ENCODE measurements at places on chromosomes 2 and 18. TPM values are rescaled to one million over a fixed set of nuclear protein-coding genes. Genes with fewer than 3 reads are reported as not detected.

Gene IL36G
- not detected for total RNA-seq

Gene MTLN
- 61.5 TPM for total RNA-seq

Gene PKP4
- 142 TPM for total RNA-seq

Gene PPP4R3B
- 64.8 TPM for total RNA-seq

Gene MBP
- 78.7 TPM for total RNA-seq

Gene SERPINB8
- 22.0 TPM for total RNA-seq

Gene NRBP1
- total RNA-seq: 71.7 TPM

Gene NOSTRIN
- total RNA-seq: 31.4 TPM

Gene DSC2
- total RNA-seq: 5.1 TPM

Gene GALNT5
- 0.29 TPM for total RNA-seq

Gene CCDC102B
- 9.1 TPM for total RNA-seq

Gene ST8SIA3
- total RNA-seq: not detected

Gene PSD4
- total RNA-seq: 55.1 TPM

Gene INHBB
- total RNA-seq: 10.8 TPM

Gene GRHL1
- total RNA-seq: 61.6 TPM

Gene SP140
- 2.7 TPM for total RNA-seq

Gene RFTN2
- 7.0 TPM for total RNA-seq

Gene VAMP8
- 165 TPM for total RNA-seq

Gene QPCT
- total RNA-seq: 23.6 TPM

Gene HOXD8
- 41.7 TPM for total RNA-seq

Gene NXPH2
- not detected for total RNA-seq

Gene GKN2
- total RNA-seq: not detected

Gene CXCR2
- total RNA-seq: 7.7 TPM

Gene SLC23A3
- total RNA-seq: 1.6 TPM

Gene CTAGE1
- total RNA-seq: not detected

Gene FLACC1
- 4.4 TPM for total RNA-seq

Gene CD28
- total RNA-seq: 0.21 TPM

Gene SGPP2
- 45.8 TPM for total RNA-seq

Gene SLC19A3
- total RNA-seq: 1.9 TPM

Gene CPLX4
- not detected for total RNA-seq

Gene PCARE
- not detected for total RNA-seq

Gene ZAP70
- 5.2 TPM for total RNA-seq

Gene KATNAL2
- total RNA-seq: 3.5 TPM

Gene LYG2
- total RNA-seq: not detected

Gene ZNF396
- 4.8 TPM for total RNA-seq

Gene MPP4
- not detected for total RNA-seq

Gene RAB6C
- total RNA-seq: 0.34 TPM

Gene OBSL1
- 89.1 TPM for total RNA-seq

Gene DTNB
- 33.8 TPM for total RNA-seq

Gene NCKAP5
- 7.3 TPM for total RNA-seq

Gene GMCL1
- 18.5 TPM for total RNA-seq

Gene ABCG5
- not detected for total RNA-seq

Gene IL1R2
- 5.9 TPM for total RNA-seq

Gene BBS5
- total RNA-seq: 18.8 TPM

Gene TPO
- 4.2 TPM for total RNA-seq

Gene TTN
- total RNA-seq: 3.9 TPM

Gene PNPT1
- 30.5 TPM for total RNA-seq

Gene TCF7L1
- 15.5 TPM for total RNA-seq

Gene SERPINB7
- not detected for total RNA-seq

Gene IL1F10
- not detected for total RNA-seq

Gene TCF4
- 86.7 TPM for total RNA-seq

Gene COL3A1
- total RNA-seq: 174 TPM

Gene DUSP19
- total RNA-seq: 7.0 TPM

Gene LHCGR
- total RNA-seq: not detected

Gene TMEM237
- 23.6 TPM for total RNA-seq
